ENCODE measurements at places on chromosomes 6 and 20.

DNA sequence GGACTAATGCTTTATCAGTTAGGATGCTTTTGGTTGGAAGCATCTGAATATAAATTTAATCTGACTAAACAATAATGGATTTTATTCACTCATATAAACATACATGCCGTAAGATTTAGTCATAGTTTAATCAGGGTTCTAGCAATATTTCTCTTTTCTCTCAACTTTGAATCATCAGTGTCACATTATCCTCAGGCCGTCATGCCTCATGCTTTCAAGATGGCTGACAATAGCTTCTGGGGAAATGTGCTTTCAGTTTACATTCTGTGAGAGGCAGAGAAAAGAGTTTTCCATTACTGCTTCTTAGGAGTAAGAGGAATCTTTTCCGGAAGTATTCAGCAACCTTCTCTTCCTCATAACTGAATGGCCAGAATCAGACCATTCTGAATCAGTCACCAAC lies 162.2 kb downstream of the GJA1 start:
- DNase-seq = peak; percentile 69

- DNase-seq = peak; percentile 51
Observed at GRCh38 chr20:25226433-25227316, 21.2 kb upstream of the PYGB start.

DNA sequence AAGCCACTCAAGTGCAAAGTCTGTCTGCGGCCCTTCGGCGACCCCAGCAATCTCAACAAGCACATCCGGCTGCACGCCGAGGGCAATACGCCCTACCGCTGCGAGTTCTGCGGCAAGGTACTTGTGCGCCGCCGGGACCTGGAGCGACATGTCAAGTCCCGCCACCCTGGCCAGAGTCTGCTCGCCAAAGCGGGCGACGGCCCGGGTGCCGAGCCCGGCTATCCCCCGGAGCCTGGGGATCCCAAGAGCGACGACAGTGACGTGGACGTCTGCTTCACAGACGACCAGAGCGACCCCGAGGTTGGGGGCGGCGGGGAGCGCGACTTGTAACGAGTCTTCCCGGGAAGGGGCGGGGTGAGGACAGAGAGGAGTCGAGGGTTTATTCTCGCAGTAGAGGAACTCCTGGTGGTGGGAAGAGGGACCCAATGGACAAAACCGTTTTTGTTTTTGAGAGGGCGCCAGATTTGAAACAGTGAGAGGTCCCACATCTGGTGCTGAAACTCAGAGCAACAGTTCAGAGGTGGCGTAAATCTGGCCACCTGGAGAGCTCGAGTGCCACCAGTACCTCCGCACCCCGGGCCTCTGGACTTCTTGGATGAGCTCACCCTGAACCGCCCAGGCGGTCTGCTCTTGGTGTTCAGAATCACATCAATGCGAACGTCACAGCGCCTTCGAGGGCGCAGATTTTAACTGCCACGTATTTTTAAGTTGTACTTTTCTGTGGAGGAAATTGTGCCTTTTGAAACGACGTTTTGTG lies 8.0 kb downstream of the PRDM13 start:
- DNase-seq = no peak

DNA sequence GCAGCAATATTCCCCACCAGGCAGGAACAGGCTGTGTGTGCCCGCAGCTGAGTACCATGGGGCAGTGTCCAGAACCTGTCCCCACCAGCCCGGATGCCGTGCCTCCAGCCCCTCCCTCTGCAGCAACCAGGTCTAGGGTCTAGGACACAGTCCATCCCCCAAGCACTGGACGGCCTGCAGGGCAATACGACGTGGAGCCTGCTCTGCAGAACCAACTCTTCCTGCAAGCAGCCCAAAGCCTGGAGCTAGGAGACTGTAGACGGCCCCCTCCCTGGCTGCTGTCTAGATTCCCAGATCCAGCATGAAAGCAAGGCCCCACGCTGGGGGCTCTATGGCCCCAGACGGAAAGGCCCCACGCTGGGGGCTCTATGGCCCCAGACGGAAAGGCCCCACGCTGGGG lies 128.2 kb upstream of the AFDN start:
- no peak for DNase-seq

DNA sequence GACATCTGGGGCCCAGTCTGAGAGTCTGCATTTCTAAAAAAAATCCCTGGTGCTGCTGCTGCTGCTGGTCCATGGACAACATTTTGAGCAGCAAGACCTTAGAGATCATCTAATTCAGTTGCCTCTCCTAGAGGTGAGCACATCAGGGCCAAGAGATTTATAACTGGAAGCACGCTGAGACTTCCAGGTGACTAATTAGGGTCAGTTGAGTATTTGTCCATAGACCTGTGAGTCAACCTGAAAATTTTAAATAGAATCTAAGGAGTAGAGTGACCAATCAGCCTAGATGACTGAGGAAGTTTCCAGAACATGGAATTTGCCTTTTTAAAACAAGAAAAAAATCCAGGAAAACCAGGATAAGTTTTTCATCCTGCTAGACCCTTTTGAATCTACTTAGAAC lies 221.4 kb downstream of the PKHD1 start:
- DNase-seq = no peak

GRCh38 chr20:17679941-17680835 lies 1.9 kb downstream of the RRBP1 start:
- DNase-seq = peak; percentile 93

DNA sequence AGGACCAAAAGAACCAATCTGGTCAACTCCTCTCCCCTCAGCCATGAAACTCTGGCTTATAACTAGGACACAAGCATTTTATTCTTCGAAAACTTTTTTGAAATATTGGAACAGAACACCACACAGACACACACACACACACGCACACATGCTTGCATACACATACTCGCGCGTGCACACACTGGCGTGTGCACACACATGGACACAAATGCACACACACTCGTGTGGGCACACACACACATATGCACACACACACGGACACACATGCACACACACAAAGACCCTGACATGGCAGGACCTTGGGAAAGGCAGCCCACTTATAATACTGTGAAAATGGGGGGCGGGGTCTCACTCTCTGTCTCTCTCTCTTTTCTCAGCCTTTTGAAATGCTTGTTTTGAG lies 63.9 kb downstream of the TMEM242 start:
- peak; percentile 4 for DNase-seq

DNA sequence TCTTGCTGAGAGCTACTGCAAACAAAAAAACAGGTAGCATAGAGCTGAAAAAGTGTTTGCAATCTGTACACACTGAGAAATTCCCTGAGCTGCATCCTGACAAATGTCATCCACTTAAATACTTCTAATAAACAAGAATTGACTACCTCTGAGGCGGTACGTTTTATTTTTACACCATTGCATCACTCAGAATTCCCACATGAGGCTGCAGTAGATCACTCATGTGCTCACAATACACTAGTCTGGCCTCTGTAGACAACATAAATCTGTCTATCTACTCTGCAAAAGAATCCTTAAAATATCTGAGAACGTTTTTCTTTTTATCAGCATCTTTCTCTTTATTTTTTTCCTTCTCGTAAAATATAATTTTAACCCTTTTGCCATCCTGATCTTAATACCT lies 661.4 kb downstream of the EPHA7 start:
- DNase-seq = no peak

- no peak for DNase-seq
Observed at GRCh38 chr6:13273931-13274706, 54.2 kb downstream of the TBC1D7 start.

DNA sequence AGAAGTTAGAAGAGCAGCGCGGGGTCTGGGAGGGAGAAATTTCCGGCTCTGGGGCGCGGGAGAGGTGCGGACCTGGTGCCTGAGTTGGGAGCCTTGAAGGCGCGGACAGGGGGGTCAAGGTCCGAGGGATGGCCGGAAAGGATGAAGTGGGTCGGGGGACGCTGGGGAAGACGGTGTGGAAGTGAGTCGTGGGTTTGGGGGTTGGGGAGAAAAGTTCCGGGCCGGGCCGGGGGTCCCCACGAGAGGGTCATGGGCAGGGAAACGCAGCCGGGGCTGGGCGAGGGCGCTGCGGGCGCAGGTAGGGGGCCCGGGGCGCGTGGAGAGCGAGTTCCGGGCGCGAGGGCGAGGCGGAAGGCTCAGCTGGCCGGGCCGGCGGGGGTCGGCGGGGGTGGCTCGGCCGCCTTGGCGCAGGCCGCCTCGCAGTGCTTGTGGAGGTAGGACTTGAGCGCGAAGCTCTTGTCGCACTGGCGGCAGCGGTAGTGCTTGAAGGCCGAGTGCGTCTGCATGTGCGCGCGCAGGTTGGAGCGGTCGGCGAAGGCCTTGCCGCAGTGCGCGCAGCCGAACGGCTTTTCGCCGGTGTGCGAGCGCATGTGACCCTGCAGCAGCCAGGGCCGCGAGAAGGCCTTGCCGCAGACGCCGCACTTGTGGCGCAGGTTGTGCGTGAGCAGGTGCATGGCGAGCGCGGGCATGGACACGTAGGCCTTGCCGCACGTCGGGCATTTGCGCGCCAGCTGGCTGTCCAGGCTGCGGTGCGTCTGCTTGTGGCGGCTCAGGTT lies 10.5 kb upstream of the SRXN1 start:
- peak; percentile 87 for DNase-seq

GRCh38 chr20:46253391-46253790 lies 54.9 kb downstream of the CDH22 start:
- peak; percentile 88 for DNase-seq

DNA sequence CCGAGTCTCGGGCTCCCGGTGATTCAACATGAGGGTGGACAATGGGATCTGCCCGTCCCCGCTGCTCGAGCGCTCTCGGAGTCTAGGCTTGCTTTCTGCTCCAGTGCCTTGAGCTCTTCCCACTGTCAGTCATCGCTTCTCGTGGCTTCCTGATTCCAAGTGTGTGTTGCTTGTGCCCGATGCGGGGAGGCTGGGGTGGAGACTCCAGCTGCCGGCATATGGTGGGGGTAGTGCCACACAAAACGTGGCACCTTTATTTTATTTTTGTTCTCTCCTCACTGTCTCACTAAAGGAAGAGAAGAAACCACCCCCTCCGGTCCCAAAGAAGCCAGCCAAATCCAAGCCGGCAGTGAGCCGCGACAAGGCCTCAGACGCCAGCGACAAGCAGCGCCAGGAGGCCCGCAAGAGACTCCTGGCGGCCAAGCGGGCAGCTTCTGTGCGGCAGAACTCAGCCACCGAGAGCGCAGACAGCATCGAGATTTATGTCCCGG lies 14.8 kb upstream of the MYL9 start:
- DNase-seq = peak; percentile 19

DNA sequence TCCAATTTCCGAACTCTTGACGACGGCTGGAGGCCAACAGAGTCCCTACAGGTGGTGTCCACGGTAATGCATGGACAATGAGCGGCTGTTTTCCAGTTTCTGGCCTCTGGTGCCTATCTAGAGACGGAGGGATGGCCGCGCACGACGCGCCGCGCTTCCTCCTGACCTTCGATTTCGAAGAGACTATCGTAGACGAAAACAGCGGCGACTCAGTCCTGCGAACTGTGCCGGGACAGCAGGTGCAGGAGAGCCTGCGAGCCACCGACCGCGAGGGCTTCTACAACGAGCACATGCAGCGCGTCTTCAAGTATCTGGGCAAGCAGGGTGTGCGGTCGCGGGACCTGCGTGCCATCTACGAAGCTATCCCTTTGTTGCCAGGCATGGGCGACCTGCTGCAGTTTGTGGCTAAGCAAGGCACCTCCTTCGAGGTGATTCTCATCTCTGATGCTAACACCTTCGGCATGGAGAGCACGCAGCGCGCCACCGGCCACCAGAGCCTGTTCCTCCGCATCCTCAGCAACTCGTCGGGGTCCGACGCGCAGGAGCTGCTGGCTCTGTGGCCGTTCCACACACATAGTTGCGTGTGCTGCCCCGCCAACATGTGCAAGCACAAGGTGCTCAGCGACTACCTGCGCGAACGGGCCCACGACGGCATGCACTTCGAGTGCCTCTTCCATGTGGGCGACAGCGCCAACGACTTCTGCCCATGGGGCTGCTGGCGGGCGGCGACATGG lies 169.4 kb downstream of the CDK19 start:
- no peak for DNase-seq

GRCh38 chr20:50730765-50731054 lies 670 bp upstream of the PARD6B start:
- DNase-seq = no peak

GRCh38 chr6:33175436-33176069 lies 16.7 kb downstream of the COL11A2 start:
- DNase-seq = peak; percentile 76

DNA sequence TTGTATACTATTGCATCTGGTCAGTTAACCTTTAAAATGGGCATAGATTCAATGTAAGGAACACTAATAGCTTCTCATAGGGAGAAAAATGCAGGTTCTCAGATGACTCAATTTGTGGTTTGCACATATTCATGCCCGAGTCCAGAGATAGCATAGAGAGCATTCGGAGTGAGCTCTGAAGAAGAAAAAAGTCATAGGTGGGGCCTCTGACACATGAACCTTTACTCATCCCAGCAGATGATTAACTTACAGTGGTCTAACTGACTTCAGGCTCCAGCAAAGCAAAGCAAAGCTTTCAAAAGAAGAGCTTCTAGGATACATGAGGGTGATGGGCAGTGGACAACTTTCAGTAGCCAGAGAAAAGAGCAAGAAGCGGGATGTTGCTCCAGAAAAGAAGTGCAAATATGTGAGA lies 55.3 kb upstream of the BTN3A2 start:
- DNase-seq = no peak

GRCh38 chr6:20263059-20263458 lies 50.8 kb upstream of the MBOAT1 start:
- no peak for DNase-seq

- no peak for DNase-seq
Observed at GRCh38 chr20:46640044-46640443, 11.2 kb downstream of the SLC13A3 start.

DNA sequence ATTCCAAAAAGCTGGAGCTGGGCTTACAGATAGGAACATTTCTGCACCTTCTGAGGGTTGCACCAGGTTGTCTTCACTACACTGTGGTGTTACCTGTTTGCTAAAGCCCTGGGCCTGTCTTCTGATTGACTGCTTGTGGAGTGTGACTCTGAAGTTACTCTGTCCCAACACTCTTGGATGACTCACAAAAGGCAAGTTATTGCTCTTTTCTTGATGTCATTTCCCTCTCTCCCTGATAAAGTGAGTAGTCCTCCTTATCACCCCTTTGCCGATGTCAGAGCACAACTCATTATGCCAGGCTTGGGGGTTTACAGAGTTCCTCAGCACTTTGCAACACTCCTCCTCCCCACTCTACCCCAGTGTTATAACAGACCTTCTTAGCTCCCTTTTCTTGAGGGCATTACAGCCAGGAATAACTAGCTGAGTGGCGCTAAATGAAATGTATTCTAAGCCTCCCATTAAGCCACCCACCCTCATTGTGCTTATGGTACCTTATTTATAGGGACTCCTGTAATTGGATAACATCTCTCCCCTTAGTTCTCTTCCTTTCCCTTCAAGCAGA lies 36.1 kb upstream of the NKX2-4 start:
- peak; percentile 22 for DNase-seq

- no peak for DNase-seq
Observed at GRCh38 chr20:10225439-10226060, 6.9 kb downstream of the SNAP25 start.

GRCh38 chr6:29596381-29596900 lies 11.5 kb downstream of the OR2H2 start:
- no peak for DNase-seq
